ENCODE measurements at places on chromosomes 3 and 15.

GRCh38 chr3:37715358-37715757 lies 146.3 kb upstream of the CTDSPL start:
- no peak for DNase-seq

GRCh38 chr15:62637574-62637897 lies 405.0 kb upstream of the TPM1 start:
- no peak for DNase-seq

GRCh38 chr3:21377071-21377769 lies 373.8 kb downstream of the ZNF385D start:
- DNase-seq, result no peak

DNA sequence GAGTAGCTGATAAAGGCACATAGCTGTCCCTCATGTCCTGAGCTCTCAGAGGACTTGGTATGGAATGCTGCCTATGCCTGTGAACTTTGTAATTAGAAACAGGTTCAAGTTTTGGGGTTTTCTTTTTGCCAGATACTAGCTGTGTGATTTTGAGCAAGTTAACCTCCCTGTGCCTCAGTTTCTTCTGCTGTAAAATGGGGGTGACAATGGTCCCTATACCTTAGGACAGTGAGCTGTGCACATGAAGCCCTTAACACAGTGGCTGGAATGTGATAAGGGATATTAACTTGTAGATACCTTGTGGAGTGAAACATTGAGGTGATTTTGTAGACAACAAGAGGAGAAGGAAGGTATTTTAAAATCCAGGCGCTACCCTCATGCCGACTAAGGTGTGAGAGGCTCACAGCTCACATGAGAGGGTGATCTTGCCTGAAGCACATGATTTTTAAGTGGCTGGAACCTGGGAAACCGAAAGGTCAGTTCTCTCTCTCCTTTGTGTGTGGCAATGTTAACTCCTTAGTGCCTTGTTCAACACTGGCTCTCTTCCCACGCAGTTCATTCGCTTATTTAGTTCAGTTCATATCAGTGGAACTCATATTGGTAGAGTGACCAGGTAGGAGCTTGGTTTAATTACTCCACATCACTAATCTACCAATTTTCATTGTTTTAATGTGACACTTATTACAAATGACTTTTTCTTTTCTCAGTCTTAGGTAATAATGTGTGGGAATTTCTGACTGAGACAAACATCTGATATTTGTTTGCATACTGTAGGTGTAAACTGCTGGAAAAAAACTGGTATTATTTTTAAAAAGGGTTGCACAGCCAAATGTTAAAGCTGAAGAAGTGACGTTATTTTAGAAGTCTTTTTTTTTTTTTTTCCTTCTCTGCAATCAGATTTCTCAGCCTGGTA lies 236.2 kb downstream of the ITPR1 start:
- DNase-seq, result no peak

- no peak for DNase-seq
Measured at GRCh38 chr3:129988429-129988828, 13.9 kb downstream of the TRH start.

DNA sequence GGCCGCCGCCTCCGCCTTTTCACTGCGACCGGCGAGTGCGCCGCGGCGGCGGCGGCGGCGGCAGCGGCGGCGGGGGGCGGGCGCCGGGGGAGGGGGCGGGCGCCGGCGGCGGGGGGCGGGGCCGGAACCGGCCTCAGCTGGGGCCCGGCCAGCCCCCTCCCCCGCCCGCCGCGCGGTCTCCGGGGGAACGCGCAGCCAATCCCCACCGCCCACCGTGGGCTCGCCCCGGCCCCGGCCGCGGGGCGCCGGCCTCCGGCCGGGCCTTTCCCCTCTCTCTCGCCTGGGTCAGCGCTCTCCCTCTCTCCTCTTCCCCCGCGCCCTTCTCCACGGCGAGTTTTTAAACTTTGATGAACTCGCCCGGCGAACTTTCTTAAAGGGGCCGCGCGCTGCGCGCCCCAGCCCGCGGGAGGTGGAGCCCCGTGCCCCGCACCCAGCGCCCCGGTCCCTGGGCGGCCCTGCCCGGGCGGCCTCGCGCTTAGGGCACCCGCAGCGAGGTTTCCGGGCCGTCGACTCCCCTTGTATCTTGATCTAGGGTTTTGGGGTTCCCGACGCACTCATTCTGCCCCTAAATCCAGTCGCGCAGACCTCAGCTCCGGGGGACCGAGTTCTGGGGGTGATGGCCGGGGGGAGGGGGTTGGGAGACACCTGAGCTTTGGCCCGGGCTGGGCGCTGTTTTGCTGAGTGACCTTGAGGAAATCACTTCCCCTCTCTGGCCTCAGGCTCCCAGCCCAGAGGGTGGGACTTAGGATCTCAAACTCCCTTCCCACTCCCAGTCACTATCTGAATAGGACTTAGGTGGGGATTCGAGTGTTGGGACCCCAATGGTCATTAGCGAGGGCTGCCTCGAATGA lies at the start of gene RBPMS2:
Gene RBPMS2 (minus strand): TSS at position 39 of the 851 bp plus-strand sequence. CDS start 270 bp downstream, outside the sequence.
- DNase-seq, result no peak

DNA sequence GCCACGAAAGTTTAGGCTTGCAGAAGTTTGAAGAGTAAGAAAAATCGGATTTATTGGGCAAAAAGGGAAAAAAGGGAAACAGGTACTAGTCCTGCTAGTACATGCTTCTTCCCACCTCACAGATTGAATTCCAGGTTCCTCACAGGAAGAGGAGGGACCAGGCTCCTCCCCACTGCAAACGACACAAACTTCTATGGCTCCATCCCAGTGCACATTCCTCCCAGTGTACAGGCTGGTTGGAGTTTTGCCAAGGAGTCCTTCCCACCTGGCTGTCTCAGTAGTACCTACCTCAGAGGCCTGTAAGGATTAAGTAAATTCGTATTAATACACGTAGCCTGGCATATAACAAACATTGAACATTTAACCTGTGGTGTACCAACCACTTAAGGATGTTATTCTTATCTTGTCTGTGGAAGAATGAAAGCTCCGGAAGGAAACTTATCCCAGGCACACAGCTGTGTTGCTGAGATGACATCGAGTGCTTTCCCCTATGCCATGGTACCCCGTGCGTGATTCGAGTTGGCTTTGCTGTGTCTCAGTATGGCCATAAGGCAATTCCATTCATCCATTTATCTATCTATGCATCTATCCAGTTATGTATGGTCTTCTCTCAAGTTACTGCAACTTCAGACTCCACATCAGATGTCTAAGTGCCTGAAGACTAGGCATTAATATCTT lies 294.3 kb downstream of the LRTM1 start:
- no peak for DNase-seq

All from NCI-H2171 treated with DMSO at 0.1 percent for 48 hours (cell line).